ENCODE measurements at places on chromosomes 7 and 10. TPM values are rescaled to one million over a fixed set of nuclear protein-coding genes. Genes with fewer than 3 reads are reported as not detected.

DNA sequence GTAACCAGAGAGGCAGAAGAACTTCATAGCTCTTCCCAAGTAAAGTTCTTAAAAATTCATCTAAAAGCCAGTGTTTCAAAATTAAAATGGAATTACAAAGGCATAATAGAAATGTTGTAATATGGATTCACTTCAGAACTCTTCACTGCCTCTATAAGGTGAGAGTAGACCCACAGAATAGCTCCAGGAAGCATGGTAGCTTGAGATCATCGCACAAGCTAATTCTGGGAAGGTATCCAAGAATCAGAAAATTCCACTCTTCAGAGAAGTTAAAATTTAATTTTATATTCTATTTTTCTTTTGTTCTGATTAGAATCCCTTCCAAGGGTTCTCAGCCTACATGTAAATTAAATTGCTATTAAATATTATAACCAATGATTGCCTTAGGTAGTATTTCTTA lies 1.5 kb upstream of the DHX32 start:
- H3K27me3 ChIP-seq, result no peaks in the 10 kb centered on the region
- no peak overlapping the region for H3K27ac ChIP-seq
- no peaks in the 10 kb centered on the region for H3K36me3 ChIP-seq
- no peak for DNase-seq

DNA sequence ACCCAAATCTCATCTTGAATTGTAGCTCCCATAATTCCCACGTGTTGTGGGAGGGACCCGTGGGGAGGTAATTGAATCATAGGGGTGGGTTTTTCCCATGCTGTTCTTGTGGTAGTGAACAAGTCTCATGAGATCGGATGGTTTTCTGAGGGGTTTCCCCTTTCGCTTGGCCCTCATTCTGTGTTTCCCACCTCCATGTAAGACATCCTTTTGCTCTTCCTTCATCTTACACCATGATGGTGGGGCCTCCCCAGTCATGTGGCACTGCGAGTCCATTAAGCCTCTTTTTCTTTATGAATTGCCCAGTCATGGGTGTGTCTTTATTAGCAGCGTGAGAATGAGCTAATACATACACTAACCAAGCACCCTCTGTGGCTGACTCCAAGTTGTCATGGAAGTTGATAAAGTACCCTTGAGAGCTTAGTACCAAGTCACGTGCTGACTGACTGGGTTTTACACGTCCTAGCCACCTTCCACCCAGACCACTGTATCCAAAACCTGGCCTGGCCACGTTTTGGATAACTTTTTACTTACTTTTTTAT lies 614.4 kb downstream of the SDK1 start:
- H3K4me1 ChIP-seq, result no peaks in the 10 kb centered on the region
- no peak overlapping the region for H3K27ac ChIP-seq
- no peaks in the 10 kb centered on the region for H3K27me3 ChIP-seq
- no peak for DNase-seq

- no peak overlapping the region for H3K4me3 ChIP-seq
- no peaks in the 10 kb centered on the region for H3K36me3 ChIP-seq
- H3K4me1 ChIP-seq, result peaks cover 7% of the 10 kb centered on the region
- no peaks in the 10 kb centered on the region for H3K27me3 ChIP-seq
These were observed 16.4 kb downstream of the ZNF488 start for GRCh38 chr10:47367646-47368045.

CHPF2 gene
- total RNA-seq, result 26.1 TPM

DNA sequence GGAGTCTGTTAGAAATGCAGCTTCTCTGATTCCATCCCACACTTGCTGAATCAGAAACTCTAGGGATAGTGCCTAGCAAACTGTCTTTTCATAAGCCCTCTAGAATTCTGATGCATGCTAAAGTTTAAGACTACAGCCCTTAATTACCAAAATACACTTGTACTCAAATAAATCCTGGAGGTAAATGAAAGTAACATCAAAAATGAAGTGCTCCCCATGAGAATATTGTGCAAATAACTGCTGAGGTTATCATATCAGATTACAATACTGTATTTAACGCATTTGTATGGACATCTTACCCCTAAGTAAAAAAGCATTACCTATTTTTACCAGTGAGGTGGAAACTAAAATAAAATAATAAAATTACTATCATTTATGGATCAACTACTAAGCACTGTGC lies 104.7 kb downstream of the CHCHD3 start:
- H3K36me3 ChIP-seq, result no peaks in the 10 kb centered on the region
- no peak overlapping the region for H3K27ac ChIP-seq
- no peaks in the 10 kb centered on the region for H3K27me3 ChIP-seq
- DNase-seq, result no peak
- no peaks in the 10 kb centered on the region for H3K4me1 ChIP-seq

DNA sequence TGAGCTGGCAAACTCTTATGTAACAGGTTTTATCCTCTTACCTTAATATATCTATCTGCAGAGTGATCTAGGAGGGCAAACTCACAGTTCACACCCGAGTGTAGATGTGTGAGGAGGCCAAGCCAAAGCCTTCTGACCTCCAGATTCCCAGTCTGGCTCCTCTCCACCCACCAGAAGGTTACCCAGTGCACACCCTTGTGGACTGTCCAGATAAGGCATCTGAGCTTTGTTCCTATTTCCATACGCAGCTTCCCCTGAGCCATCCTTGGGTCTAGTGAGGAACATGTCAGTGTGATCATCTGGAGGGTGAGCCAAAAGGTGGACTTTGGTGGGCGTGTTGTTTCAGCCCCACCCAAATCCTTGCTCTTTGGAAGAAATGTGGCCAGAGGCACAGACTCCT lies 203.0 kb upstream of the MEOX2 start:
- H3K27ac ChIP-seq, result no peak overlapping the region
- no peaks in the 10 kb centered on the region for H3K36me3 ChIP-seq
- peak; percentile 29 for DNase-seq
- no peaks in the 10 kb centered on the region for H3K27me3 ChIP-seq
- H3K4me1 ChIP-seq, result no peaks in the 10 kb centered on the region

- no peaks in the 10 kb centered on the region for H3K36me3 ChIP-seq
- no peaks in the 10 kb centered on the region for H3K27me3 ChIP-seq
- H3K27ac ChIP-seq, result no peak overlapping the region
- DNase-seq, result no peak
These were observed 22.0 kb downstream of the CYTH3 start for GRCh38 chr7:6250364-6250833.

DNA sequence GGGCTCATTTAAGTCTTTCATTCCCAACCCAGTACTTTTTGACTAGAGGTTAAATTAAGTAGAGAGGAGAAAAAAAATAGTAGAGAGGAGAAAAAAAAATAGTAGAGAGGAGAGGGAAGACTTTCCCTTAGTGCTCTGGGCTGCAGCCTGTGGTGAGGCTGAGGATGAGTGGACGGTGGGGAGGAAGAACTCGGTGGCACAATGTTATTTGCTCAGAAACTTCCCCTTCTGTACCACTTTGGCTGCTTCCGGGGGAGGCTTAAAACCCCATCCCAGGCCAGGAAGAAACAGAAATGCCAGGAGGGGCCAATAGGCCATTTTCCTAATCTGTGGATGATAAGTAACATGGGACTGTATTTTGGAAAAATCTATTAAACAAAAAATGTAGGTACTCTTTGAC lies 14.6 kb upstream of the MLXIPL start:
- H3K4me1 ChIP-seq, result no peaks in the 10 kb centered on the region
- H3K27me3 ChIP-seq, result no peaks in the 10 kb centered on the region
- no peak overlapping the region for H3K4me3 ChIP-seq

DNA sequence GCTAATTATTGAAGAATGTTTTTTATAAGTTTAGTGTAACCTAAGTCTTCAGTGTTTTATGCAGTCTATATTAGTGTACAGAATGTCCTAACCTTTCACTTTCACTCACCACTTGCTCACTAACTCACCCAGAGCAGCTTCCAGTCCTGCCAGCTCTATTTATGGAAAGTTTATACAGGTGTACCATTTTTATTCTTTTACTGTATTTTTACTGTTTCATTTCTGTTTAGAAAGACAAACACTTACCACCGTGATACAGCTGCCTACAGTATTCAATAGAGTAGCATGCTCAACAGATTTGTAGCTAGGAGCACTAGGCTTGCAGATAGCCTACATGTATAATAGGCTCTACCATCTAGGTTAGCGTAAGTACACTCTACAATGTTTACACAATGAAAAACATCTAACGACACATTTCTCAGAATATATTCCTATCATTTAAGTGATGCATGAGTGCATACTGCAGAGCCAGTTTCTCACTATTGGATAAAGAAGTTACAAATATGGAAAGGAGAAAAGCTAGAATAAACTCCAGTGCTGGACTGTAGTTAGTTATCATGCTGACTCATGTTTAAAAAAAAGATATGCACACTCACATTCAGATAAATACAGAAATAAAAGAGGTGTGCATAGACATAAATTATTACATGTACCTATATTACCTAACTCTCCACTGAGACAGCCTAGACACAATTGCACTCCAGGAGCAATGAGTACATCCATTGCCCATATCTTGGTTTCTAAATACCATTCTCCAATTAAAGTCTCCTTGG lies 30.4 kb downstream of the STEAP1B start:
- H3K27ac ChIP-seq, result no peak overlapping the region
- no peak for DNase-seq
- no peaks in the 10 kb centered on the region for H3K27me3 ChIP-seq
- no peaks in the 10 kb centered on the region for H3K4me1 ChIP-seq
- no peaks in the 10 kb centered on the region for H3K36me3 ChIP-seq

DNA sequence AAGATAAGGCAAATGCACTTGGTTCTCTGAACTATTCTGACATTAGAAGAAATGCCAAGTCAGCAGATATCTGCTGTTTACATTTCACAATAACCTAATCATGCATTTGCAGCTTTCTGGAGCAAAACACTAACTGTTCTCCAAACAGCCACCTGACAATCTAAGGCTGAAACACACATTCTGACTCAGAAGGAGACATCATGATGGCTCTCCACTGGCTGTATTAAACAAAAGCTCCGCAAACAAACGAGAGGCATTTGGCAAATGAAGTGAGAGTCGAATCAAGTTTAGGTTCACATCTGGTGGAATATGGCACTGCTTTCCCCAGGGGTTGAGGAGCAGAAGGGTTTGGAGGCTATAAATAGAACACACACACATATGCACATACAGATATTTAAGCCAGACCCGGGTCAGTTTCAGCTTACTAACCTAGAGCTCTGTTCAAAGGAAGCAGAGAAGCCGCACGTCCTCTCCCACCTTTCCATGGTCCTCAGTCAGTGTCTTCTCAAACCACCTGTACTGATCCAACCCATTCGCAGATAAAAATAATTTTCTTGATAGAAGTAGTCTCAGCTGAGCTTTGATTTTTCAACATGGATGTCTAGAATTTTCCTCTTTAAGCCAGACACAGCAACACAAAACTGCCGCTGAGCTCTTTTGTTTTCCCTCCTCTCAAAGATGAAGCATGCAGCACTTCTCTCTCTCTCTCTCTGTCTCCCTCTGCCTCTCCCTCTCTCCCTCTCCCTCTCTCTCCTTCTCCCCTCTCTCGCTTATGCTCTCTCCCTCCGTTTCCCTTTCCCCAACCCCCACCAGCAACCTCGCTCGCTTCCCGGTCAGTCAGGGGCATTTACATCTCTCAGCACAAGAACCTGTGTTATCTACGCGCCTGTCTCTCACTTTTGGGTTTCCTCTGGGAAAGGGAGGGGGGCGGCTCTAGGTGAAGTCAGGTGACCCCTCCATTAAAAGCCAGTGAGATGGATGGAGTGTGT lies 682.8 kb downstream of the MAGI2 start:
- peak overlapping the region; percentile 77 for H3K4me3 ChIP-seq
- no peaks in the 10 kb centered on the region for H3K27me3 ChIP-seq
- H3K36me3 ChIP-seq, result no peaks in the 10 kb centered on the region
- H3K4me1 ChIP-seq, result peaks cover 33% of the 10 kb centered on the region
